ENCODE measurements at places on chromosomes 6 and 20. TPM values are rescaled to one million over a fixed set of nuclear protein-coding genes. Genes with fewer than 3 reads are reported as not detected.

DNA sequence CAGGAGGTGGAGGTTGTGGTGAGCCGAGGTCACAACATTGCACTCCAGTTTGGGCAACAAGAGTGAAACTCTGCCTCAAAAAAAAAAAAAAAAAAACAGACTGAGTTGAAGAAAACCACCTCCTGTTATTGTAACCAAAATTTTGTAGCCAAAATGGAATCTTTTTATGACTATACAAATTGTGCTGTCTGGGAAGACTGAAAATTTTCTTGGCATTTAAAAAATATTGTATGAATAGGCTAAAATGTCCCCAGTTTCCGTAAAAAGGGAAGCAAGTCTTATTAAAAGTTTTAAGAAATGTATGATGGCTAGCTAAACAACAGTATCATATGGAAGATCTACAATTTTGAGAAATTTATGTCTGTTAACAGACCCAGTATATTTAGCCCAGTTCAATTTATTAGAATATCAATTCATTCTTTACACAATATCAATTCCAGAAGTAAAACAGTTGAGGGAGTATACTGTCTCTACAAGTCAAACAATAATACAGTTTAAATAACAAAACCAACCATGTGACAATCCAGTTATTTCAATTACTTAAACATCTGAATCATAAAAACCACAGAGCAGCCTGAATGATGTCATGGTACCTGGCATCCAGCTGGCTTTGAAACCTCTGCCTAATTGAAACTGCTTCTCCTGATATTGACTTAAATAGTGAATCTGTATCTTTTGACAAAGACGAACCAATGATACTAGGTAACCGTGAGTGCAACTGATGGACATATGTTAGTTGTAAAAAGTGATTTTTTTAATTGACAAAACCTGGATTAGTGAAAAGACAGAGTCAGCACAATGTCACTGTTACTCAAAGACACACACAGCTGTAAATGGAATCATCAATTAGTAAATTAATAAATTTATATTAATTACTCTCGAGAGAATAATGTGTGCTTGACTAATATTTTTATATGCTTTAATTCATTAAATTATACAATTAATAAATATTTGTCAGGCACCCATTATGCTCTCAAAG is 166.6 kb upstream of the MARCKS start:
- no peak overlapping the region for H3K4me3 ChIP-seq
- H3K27ac ChIP-seq = no peak overlapping the region
- peak; percentile 24 for DNase-seq
- H3K27me3 ChIP-seq = no peaks in the 10 kb centered on the region
- H3K36me3 ChIP-seq = no peaks in the 10 kb centered on the region

DNA sequence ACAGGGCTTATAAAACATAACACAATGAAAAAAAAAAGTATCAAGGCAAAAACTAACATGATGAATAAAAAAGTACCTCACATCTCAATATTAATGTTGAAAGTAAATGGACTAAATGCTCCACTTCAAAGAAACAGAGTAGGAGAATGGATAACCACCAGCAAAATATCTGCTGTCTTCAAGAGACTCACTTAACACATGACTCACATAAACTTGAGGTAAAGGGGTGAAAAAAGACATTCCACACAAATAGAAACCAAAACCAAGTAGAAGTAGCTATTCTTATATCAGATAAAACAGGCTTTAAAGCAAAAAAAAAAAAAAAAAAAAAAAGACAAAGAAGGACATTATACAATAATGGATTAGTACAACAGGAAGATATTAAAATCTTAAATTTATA is 86.9 kb downstream of the TBC1D32 start:
- no peak overlapping the region for H3K4me3 ChIP-seq
- H3K27ac ChIP-seq = no peak overlapping the region
- H3K36me3 ChIP-seq = peaks cover 59% of the 10 kb centered on the region
- H3K4me1 ChIP-seq = peaks cover 4% of the 10 kb centered on the region
- H3K27me3 ChIP-seq = no peaks in the 10 kb centered on the region
- DNase-seq = no peak

- H3K27ac ChIP-seq = no peak overlapping the region
- no peaks in the 10 kb centered on the region for H3K36me3 ChIP-seq
- no peak overlapping the region for H3K4me3 ChIP-seq
These were observed 297.6 kb downstream of the ZNF217 start for GRCh38 chr20:53296025-53296424.

GRM1 gene
- total RNA-seq = not detected

GRCh38 chr6:83758533-83758932 is 49.6 kb upstream of the SNAP91 start:
- no peaks in the 10 kb centered on the region for H3K36me3 ChIP-seq
- no peak overlapping the region for H3K4me3 ChIP-seq
- no peaks in the 10 kb centered on the region for H3K4me1 ChIP-seq
- H3K27me3 ChIP-seq = no peaks in the 10 kb centered on the region

RIPOR3 gene
- not detected for total RNA-seq

ARMC12 gene
- total RNA-seq = 3.9 TPM

All from activated naive CD4-positive, alpha-beta T cell treated with anti-CD3 and anti-CD28 coated beads for 36 hours (primary cell).